Cardiac septum (tissue), 1 donor: ENCODE measurements at places on chromosomes 5 and 9. TPM values are rescaled to one million over a fixed set of nuclear protein-coding genes. Genes with fewer than 3 reads are reported as not detected.

DNA sequence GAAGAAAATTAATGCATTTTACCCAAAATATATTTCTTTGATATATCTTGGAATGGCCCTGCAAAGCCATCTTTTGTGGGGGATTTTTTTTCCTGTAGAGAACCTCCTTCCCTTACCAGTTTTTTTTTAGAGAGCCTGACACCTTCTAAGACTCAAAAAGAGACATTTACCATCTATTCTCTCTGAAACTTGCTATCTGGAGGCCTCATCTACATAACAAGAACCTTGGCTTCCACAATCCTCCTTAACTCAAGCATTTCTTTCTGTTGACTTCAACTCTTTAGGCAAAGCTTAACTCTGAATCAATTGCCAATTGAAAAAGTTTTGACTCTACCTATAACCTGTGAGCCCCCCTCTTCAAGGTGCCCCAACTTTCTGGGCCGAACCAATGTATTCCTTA is 6.2 kb downstream of the SLC45A2 start:
- no peak for DNase-seq

GRCh38 chr5:93620487-93621326 is 37.7 kb downstream of the NR2F1 start:
- DNase-seq = peak; percentile 84

- DNase-seq = no peak
These were observed 69.3 kb downstream of the CTSL start for GRCh38 chr9:87795178-87795577.

DNA sequence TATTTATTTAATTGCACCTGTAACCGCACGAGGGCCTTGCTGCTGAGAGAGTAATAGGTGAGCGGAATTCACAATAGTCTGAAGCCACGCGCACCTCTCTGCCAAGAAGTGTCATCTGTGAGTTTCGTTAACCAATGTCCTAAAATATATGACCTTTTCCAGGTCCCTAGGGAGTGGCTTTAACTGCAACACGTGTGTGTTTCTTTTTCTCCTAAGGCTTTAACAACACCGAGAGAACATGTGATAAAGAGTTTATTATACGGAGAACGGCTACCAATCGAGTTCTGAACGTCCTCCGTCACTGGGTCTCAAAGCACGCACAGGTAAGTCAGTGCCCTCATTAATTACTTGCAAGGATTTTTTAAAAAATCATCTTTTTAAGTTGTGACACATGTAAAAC is 53.2 kb upstream of the CKMT2 start:
- DNase-seq = no peak

DNA sequence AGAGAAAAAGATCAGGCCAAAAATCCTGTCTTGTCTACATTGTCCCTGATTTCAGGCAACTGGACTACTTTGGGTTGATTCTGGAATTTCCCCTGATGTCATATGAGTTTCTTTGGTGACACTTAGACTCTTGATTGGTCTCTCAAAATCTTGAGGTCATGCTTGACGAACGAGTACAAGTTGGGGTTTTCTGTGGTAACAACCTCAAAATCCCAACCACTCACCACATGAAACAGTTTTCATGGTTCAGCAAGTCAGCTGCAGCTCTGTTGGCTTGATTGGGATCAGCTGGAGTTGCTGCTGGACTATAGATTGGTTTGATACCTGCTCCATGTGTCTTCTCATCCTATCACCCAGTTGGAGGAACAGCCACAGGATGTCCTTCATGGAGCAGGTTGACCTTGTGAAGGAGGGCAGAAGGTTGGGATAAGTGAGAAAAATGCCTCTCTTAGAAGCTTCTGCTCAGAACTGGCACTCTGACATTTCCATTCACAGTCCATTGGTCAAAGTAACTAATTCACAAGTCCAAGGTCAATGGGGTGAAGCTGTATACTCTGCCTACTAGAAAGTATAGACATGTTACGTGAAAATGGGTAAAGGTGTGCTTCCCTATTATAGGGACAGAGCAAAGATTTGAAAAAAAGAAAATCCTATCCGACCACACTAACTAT is 284.5 kb downstream of the SH3GL2 start:
- no peak for DNase-seq

DNA sequence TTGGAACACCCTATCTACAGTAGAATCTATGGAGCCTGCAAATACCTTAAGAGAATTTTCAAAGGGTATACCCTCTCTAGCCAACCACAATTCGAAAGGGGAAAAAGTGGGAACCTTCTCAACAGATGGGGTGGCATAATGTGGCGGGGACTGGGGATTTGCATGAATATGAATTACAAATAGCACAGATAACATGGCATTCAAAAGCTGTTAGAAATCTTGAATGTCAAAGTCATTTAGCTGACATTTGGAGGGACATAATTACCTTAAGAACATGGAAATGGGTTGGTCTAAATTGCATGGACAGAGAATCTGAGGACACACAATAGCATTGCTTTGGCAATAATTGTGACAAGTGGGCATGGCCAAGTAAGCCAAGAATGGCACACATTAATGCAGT is 23.2 kb upstream of the TYRP1 start:
- DNase-seq = no peak

DNA sequence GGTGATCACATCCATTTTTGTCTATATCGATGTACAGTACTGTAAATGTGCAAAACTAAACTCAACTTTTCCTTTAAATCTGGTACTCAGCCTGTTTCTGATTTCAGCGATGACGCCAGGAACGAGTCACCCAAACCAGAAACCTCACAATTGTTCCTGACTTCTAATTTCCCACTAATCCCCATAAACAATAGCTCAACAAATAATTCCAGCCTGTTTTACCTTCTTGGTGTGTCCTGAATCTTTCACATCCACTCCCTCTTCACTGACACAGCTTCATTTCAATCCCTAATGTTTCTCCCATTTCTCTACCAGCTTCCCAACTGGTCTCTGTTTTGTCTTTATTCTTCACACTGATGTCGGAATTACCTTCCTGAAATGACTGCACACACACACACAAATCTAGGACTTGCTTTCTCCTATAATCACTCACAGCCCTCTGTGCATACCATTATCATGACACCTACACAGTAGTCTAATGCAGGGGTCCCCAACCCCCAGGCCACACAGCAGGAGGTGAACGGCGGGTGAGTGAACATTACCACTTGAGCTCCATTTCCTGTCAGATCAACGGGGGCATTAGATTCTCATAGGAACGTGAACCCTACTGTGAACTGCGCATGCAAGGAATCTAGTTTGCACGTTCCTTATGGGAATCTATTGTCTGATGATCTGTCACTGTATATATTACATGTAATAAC is 97.8 kb upstream of the SLC30A5 start:
- no peak for DNase-seq

The RLN2 gene
- 0.35 TPM for total RNA-seq

The LURAP1L gene
- total RNA-seq = 2.6 TPM

The PCDHGB2 gene
- 16.2 TPM for total RNA-seq

The MARCHF6 gene
- 142 TPM for total RNA-seq

The SLCO6A1 gene
- total RNA-seq = not detected

The PLCXD3 gene
- 63.8 TPM for total RNA-seq

The FUBP3 gene
- 36.8 TPM for total RNA-seq

The PCA3 gene
- total RNA-seq = not detected

The SLC6A19 gene
- 0.05 TPM for total RNA-seq
